ENCODE measurements at places on chromosomes 4 and X. TPM values are rescaled to one million over a fixed set of nuclear protein-coding genes. Genes with fewer than 3 reads are reported as not detected.

The NSDHL gene
- 23.8 TPM for total RNA-seq

The GYPE gene
- total RNA-seq = 0.64 TPM

The DGAT2L6 gene
- total RNA-seq = not detected

The GLRB gene
- 6.8 TPM for total RNA-seq

The GBA3 gene
- total RNA-seq = not detected

The EFNB1 gene
- 24.6 TPM for total RNA-seq

DNA sequence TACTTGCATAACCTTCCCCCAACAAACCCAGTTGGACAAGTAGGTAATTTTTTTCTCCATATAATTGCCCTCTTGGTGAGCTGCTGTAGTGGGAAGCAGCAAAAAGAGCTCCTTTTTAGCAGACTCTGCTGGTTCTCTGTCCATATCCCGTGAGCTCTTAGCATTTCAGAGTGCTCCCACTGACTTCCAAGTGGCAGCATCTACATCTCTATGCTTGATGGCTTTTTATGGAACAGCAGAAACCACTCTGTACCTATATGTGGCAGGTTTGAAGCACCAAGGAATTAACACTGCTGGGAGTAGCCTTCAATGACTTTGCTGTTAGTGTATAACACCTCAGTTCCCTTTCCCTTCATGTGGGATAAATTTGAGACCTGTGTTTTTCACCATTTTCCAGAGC, 168.4 kb upstream of the NHS start:
- no peak for DNase-seq

DNA sequence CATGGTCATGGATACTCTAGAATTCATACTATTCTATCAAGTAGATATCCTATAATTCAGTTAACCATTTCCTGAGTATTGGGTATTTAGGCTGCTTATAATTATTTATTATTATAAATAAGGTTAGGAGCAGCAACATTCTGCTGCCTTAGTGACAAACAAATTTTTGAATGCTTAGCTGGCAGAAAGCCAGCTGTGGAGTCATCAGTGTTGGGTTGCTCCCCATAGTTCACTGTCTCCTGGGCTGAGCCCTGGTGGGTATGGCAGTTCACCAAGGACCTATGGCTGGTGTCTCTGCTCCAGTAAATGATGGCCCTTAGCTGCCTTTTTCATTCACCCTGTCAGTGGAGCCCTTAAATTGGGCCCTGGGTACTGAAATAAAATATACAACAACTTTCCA, 61.8 kb downstream of the SMARCA5 start:
- no peak for DNase-seq

DNA sequence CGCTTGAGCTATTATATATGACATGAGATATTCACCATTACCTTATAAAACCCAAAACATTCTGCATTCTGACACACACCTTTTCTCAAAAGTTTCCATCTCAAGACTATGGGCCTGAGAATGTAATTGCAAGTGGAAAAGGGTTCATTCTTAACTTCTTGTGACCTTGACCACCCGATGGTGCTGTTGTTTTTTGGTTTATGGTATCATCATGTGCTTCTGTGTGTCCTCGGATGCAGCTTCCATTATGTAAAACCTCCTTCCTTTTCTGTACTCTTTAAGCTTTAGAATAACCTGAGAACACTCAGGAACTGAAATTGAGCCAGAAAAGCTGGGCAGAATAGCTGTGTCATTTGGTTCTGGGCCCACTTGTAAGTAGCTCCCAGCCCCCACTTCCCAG, 16.2 kb upstream of the PUDP start:
- no peak for DNase-seq

GRCh38 chr4:147638942-147639341, 21.7 kb downstream of the TMEM184C start:
- DNase-seq = no peak

DNA sequence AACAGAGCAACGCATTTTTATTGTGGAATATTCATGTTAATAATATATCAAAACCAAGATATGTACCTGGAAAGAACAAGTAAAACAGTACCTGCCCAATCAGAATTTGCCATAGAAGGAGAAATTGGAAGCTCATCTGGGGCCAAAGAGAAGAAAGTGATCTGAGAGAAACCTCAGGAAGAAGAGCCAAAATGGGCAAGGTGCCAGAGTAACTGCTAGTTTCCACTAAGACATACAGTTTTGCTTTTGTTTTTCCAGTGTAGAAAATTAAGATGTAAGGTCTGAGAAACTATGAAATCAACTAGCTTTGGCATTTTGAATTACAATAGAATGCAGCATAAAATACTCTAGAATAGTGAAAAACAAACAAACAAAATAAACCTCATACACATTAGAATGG, 2201.2 kb downstream of the ARAP2 start:
- peak; percentile 31 for DNase-seq

DNA sequence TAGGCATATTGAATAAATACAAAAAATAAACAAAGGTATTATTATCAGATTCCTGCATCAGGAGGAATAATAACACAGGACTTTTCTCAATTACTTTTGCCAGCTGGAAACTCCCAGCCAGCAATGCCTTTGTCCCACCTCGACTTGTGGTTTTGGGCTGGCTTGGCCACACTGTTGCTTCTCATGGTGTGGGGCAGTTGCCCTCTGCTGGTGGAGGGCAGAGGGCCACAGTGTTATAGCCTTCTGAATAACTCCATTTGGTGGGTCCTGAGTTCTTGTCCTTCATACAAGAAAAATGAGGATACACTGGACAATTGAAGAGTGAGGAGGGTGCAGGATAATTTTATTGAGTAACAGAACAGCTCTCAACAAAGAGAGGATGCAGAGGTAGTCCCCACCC, 1206.0 kb upstream of the ADGRL3 start:
- DNase-seq = no peak

- DNase-seq = peak; percentile 76
Observed at GRCh38 chrX:103254921-103255493, at the start of gene TCEAL8. Gene TCEAL8 (minus strand): TSS chrX:103255155. CDS start chrX:103253979, 1,176 bp downstream.

DNA sequence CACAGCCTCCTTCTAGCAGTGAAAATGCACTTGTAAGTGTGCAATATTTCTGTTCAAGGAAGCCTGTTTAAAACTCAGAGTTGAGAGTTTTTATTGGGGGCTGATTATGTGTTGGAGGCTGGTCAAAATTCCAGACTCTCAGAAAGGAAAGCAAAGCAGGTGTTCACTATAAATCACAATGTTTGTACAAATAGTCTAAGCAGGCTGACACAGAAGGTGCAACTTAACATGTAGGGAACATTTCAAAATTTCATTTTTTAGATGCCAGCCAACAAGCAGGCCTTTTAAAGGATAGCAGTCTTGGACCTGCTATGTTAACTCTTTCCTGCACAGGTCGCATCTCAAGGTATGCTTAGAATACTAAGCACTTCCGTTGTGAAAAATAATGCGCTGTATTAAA, 112.3 kb upstream of the IL13RA1 start:
- peak; percentile 1 for DNase-seq

DNA sequence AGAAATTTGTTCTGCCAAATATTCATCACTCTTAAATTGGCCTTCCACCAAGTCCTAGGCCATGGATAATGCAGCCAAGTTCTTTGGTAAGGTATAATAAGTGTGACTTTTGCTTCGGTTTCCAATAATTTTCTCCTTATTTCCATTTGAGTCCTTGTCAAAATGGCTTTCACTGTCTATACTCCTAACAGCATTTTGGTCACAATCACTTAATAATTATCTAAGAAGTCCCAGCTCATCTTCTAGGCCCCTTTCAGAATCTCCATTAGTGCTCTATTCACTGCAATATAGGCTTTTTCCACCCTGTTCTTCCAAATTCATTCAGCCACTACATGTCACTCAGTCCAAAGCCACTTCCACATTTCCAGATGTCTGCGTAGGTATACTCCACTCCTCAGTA, 51.0 kb upstream of the SPIN4 start:
- no peak for DNase-seq

- no peak for DNase-seq
Observed at GRCh38 chr4:148515248-148515647, 73.0 kb upstream of the NR3C2 start.

DNA sequence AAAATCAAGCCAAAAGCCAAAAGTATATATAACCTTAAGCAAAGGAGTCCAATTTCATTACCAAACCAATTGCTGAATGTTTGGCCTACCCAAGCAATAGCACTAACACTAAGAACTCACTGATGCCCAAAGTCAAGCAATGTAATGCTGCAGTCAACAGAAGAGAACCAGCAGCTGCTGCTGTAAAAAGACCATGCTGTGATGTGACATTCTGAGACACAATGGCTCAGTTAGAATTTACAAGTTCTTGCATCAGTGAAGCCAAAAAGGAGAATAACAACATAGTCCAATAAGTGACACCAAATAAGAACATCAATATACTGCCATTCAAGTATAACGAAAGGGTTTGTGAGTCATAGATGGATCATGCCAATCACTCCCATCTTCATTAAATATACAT, 514.0 kb upstream of the DIAPH2 start:
- no peak for DNase-seq

- peak; percentile 77 for DNase-seq
Observed at GRCh38 chr4:25320773-25321172, 8.2 kb downstream of the ZCCHC4 start.

DNA sequence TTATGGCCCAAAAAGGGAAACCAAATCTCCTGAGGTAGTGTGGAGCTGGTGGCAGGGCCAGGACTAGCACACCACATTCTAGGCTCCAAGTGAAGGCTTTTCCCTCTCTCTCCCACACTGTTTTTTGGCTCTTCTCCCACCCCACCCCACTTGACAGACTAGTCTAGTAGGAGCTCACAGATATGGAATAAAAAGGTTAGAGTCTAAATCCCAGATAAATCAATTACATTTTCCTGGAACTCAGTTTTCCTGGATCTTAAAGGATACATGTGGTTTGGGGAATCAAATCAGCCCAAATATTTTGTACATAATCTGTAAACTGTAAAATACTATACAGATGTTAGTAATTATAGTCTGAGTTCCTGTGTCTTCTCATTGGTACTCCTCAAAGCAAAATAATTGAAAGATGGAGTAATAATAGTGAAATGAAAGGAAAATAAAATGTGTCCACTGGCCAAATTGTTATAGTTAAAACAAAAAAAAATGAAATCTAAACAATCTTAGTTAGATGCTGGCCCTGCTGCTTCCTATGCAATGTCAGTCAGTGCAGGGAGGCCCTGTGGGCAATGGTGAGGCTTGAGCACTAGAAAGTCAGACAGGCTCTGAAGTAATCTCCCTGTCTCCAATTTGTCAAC, 370.4 kb upstream of the CPEB2 start:
- DNase-seq = no peak

DNA sequence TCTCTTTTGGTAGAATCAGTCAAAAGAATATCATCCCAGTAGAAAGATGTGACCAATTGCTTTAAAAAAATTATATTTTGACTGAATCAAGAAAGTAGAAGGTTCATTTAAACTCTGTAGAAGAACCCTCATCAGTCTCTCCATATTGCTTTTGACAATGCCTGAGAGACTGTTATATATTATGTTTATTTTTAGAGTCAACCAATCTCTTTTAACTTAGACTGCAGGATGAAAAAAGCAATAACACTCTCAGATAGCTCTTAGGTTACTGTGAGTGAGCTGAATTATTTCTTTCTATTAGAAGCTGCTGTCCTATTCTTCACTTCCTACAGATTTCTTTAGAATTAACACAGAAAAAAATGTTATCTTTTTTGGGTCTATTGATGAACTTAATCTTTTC, 38.1 kb downstream of the GALNTL6 start:
- DNase-seq = no peak

- peak; percentile 13 for DNase-seq
Observed at GRCh38 chrX:66677430-66677829, 38.6 kb upstream of the EDA2R start.

DNA sequence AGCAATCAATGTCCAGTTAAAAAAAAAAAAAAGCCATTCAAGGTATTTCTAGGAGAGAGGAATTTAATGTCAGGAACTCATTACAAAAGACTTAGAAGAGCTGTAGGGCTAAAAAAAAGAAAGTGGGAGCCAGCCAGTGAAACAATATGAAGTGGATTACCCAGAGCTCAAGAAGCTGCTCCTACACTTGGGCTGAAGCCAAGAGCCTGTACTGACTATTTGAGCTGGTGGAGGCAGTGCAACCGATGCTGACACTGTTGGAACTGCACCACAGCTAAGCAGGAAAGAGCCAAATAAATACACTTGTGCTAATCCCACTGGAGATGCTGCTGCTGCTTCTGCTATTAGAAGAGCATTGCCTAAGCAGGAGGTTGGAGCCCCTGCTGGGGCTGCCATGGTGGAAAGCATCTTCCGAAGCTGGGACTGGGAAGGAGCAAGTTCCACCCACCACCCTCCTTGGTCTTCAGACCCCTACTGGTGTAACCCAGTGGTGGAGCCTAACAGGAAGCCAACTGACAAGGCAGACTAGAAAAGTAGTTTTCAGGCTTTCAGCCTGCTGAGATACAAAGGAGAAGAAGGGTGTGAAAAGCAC, 65.4 kb downstream of the CXXC4 start:
- DNase-seq = no peak

- no peak for DNase-seq
Observed at GRCh38 chr4:62250100-62250499, 1050.0 kb downstream of the ADGRL3 start.

DNA sequence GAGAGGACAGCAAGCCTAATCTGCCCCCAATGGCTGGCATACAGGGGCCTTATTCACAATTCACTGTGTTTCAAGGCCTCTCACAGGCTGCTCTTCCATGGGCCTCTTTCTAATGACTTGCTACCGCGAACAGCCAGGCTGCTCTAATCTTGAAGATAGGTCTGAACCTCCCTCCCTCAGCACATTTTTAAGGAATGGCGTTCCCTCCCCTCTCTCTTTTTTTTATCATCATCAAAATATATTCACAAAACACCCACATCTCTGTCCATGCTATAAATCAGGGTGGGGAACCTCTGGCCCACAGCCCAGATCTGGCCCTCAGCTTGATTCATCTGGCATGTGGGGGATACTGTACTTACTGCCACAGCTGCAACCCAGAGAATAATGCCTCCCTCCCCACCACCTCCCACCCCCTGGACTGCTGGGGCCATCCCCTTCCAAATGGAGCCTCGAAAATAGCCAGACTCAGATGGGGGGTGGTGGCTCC, 76.2 kb upstream of the PLAC1 start:
- peak; percentile 83 for DNase-seq

DNA sequence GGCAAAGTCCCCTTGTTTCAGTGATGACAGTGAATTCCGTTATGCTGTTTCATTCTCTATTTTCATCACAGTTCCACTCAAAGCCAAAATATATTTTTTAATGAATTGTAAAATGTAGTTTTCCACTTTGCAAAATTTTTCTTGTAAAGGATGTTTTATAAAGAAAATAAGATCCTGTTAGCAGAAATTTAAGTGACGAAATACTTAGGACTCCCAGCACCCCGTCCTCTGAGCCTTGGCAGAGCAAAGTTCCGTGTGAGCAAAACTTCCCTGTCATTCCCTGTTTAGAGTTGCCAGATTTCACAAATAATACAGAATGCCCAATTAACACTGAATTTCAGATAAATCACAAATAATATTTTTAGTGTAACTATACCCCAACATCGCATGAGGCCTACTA, 81.0 kb upstream of the RBPJ start:
- DNase-seq = no peak
